K562 (cell line): ENCODE measurements at places on chromosomes 7 and 10. TPM values are rescaled to one million over a fixed set of nuclear protein-coding genes. Genes with fewer than 3 reads are reported as not detected.

The EGR2 gene
- total RNA-seq: 0.18 and 0.83 TPM in 2 replicates

The SLC35G1 gene
- 4.5 and 6.1 TPM in 2 replicates for total RNA-seq

DNA sequence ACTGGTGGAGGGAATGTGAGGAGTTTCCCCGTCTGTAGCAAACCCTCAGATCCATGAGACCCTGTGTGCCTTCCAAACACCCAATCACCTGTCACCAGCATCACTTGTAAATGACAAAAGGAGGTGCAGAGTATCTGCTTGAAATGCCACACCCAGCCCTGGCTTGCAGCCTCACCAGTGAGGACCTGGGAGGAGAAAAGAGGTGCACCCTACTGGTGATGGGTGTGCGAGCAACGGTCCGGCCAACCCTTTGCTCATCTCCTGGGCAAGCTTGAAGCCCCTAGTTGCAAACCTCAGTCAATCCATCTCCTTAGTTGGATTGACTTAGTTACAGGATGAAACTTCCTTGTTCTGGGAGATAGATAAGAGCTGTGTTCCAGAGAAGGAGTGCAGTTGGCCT, 62.4 kb upstream of the WAPL start:
- no peaks in the 10 kb centered on the region for H3K36me3 ChIP-seq
- no peak overlapping the region for H3K4me3 ChIP-seq
- no peaks in the 10 kb centered on the region; the same call in 2 of the 3 replicates for H3K27me3 ChIP-seq
- no peaks in the 10 kb centered on the region for H3K4me1 ChIP-seq
- DNase-seq: no peak

GRCh38 chr10:43825984-43826383, 177.3 kb upstream of the ZNF32 start:
- peaks cover 5% of the 10 kb centered on the region for H3K27me3 ChIP-seq
- no peaks in the 10 kb centered on the region for H3K36me3 ChIP-seq
- no peak overlapping the region for H3K4me3 ChIP-seq
- DNase-seq: no peak

DNA sequence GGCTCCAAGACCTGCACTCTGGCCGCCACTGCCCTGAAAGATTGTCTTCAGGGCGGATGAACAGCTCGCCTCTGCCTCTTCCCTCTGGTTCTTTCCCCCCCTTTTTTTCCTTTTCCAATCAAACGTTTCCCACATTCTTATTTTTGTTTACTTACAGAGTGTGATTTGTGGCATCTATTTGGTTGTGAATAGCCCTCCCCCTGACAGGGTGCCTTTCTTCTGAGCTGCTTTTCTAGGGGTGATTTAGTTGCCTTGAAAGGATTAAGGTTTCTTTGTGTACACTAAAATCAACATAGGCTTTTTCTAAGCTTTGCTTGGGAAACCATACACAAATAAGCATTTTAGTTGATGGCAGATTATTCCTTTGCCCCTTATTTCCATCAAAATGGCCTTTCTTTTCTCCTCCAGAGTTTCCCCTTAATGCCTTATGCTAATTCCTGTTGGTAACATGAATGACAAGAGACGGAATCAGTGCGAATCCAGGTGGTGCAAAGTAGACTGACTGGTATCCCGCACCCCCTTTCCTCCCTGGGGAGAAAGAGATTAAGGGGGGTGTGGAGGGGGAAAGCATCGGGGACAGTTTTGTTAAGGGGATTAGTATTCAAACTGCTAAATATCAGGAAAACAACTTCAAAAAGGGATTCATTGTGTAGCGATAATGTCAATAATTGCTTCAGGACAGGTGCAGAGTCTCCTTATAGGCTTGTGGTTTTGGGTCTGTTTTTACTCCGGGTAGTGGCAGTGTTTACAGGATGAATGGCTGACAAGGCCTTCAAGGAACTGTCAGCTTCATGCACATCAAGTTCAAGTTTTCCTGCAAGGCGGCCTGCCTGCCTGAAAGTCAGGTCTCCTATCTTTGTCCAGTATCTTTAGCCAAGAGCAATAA, 431.6 kb upstream of the GALNT17 start:
- peaks cover 6% of the 10 kb centered on the region; the same call in 1 of the 3 replicates for H3K27me3 ChIP-seq
- H3K27ac ChIP-seq: no peak overlapping the region
- no peaks in the 10 kb centered on the region for H3K4me1 ChIP-seq
- H3K36me3 ChIP-seq: no peaks in the 10 kb centered on the region

- H3K4me3 ChIP-seq: no peak overlapping the region
- no peaks in the 10 kb centered on the region for H3K36me3 ChIP-seq
- H3K4me1 ChIP-seq: 0 out of 2 replicates have a peak, but pooled peaks cover 2% of the 10 kb centered on the region
- DNase-seq: no peak
- no peaks in the 10 kb centered on the region for H3K27me3 ChIP-seq
These were observed 117.9 kb upstream of the KLF6 start for GRCh38 chr10:3902809-3903410.

- no peak overlapping the region for H3K4me3 ChIP-seq
- H3K36me3 ChIP-seq: peaks cover 10% of the 10 kb centered on the region; the same call in 1 of the 3 replicates
- H3K4me1 ChIP-seq: no peaks in the 10 kb centered on the region
- no peak overlapping the region for H3K27ac ChIP-seq
These were observed 47.1 kb downstream of the HIBADH start for GRCh38 chr7:27615420-27616185.

- no peaks in the 10 kb centered on the region for H3K27me3 ChIP-seq
These were observed 43.2 kb upstream of the LRGUK start for GRCh38 chr7:134083766-134084487.
